ENCODE measurements at places on chromosomes 6 and 20.

GRCh38 chr20:58048096-58048702 lies 180.3 kb downstream of the ANKRD60 start:
- no peak for DNase-seq

DNA sequence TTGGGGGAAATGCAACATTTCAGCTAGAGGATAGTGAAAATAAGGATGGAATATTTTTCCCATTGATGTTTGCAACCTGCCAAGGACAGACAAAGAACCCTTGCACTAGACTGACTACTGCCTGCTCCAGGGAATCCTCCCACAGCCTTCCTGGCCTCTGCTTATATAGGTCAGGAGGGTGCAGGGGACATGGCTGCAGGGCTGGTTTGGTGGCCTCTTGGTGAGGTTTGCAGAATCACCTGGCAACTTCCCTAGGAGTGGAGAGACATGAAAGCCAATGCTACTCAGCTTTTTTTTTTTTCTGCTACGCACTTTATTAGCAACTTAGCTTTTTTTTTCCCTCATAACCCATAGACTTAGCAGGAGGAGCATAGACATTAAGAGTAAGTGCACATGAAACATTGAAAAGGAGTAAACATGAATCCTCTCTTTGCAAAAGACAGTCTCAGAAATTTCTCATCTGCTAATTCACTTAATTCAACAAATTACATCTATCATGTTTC lies 39.8 kb upstream of the CDYL start:
- no peak for DNase-seq

DNA sequence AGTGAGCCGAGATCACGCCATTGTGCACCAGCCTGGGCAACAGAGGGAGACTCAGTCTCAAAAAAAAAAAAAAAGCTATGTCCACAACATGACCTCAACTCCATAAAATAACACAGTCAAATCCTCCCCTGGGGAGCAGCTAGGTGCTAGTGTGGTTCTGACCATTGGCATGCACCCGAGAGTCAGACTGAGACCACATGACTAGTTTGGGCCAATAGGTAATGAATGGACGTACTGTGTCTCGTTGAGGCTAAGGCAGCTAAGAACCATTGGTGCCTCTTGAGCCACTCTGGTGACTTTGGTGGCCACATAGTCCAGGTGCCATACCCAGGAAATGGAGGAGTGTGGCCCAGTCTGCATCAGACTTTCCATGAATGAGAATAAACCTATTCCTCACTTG lies 40.3 kb downstream of the ATP9A start:
- no peak for DNase-seq

DNA sequence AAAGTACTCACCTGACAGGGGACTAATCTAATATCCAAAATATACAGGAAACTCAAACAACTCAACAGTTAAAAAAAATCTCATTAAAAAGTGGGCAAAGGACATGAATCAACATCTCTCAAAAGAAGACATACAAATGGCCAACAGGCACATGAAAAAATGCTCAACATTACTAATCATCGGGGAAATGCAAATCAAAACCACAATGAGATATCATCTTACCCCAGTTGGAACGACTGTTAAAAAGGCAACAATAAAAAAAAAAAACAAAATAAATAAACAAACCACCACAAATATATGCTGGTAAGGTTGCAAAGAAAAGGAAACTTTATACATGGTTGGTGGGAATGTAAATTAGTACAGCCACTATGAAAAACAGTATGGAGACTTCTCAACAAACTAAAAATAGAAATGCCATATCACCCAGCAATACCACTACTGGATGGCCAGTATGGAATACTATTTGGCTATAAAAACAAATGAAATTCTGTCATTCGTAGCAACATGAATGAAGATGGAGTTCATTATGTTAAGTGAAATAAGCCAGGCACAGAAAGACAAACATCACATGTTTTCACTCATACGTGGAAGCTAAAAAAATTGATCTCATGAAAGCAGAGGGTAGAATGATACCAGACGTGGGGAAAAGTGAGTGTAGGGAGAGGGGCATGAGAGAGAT lies 6.6 kb downstream of the SIRPB2 start:
- no peak for DNase-seq

GRCh38 chr6:134880487-134881190 lies 69.3 kb downstream of the ALDH8A1 start:
- no peak for DNase-seq

GRCh38 chr20:23021951-23022350 lies 13.2 kb upstream of the SSTR4 start:
- DNase-seq = no peak

GRCh38 chr6:70135219-70136160 lies 167.4 kb downstream of the COL9A1 start:
- DNase-seq = no peak

DNA sequence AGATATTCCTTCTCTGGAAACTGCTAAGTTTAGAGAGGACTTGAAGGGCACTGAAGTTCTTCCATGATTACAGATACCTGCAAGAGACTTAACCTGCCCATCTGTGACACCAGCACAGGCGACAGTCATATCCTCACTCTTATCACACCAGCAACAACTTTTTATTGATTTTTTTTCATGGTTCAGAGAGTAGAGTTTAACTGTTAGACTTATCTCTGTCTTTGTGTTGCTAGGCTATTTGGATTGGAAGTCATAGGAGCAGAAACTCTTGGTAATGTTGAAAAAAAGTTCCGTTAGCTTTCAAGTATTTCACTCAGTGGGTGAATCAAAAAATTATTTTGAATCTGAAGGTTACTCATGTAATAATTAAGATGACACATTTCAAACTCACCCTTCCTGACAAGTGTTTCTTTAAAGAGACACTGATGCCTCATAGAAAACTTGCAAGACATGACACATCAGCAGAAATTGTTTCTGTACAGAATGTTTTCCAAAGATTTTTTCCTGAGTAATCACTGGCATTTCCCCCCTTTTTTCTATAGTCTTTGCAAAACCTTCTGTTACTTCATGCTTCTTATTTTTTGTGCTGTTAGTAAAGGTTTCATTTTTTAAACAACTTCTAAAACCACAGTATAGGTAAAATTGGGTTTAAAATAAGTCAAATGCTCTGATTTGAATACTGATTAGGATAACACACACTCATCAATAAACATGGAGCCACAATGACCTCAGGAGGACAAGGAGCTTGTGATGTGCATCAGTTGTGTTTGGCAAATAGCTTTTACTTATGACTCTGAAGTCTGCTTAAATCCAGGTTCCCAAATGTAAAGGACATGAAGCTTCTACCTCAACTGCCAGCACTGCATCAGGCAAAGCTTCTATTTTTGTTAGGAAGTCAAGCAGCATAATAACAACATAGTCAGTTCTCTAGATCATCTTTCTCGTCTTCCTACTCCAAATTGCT lies 252.9 kb upstream of the MAN1A1 start:
- DNase-seq = no peak

DNA sequence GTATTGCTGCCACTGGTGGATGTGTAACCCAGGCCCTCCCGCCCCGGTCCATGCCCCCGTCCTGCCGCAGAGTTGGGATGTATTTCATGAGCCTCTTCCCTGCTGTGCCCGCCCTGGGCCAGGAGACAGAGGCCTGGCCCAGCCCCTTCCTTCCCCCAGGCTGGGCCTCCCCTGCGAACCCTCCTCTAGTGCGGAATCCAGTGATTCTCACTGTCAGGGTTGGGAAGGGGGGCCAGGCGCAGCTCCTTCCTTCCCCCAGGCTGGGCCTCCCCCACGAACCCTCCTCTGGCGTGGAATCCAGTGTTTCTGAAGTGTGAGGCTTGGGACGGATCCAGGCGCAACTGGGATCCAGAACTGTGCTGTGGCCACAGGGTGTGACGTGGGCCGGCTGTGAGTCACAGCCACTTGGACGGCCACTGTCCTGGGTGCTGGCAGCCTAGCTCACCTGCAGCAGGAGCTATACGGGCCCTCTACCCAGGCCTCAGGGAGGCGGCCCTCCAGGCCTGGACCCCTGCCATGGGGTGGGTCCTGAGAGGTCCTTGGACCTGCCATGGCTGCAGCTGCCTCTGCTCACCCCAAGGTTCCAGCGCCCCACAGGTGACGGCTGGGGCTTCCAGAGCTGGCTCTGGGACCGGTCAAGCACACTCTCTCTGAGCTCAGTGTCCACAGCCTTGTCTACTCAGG lies 28.3 kb downstream of the COL20A1 start:
- no peak for DNase-seq

DNA sequence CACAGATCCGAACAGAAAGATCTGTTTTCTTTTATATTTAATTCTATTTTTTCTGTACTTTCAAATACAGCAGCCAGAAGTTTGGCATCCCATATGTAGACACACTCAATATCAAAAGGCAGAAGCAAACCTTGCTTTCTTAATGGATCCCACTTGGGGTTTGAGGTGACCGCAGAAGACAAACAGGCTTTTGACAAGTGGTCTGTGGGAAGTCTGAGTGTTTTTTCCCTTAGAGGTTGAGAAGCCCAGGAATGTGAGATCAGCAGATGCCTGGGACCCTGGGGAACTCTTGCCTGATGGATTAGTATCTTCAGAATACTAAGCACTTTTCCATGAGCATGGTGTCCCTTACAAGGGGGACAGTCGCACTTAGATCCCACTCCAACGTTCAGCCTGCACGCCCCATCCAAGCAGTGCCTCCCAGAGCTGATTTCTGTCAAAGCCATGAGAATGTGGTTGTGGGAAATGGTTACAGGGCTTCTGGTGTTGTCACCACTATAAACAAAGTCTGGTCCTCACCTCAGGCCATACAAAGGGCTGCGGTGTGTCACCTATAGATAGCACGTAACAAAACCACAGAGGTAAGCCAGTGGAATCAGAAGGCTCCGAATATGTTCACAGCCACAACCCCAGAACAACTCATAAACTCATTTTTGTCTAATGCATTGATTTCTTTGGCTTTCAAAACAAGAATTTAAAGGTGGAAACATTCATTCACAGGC lies 12.7 kb downstream of the IL17F start:
- no peak for DNase-seq

DNA sequence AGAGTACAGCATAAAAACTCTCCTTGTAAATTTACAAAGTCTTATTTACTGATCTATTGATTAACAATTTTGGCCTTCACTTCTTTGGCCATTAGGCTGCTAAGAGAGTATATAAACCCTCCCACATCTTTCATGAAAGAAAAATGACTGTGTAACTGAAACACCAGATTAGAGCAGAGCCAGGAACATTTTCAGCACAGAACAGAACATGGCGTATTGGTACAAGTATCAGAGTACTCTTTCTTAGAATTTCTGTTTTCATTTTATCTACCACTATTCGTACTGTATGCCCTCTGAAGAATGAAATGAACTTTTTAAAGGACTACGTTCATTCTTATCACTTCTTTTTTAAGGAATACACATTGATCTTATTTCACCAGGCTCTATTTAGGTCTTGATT lies 550.2 kb downstream of the ADGRB3 start:
- DNase-seq = no peak

DNA sequence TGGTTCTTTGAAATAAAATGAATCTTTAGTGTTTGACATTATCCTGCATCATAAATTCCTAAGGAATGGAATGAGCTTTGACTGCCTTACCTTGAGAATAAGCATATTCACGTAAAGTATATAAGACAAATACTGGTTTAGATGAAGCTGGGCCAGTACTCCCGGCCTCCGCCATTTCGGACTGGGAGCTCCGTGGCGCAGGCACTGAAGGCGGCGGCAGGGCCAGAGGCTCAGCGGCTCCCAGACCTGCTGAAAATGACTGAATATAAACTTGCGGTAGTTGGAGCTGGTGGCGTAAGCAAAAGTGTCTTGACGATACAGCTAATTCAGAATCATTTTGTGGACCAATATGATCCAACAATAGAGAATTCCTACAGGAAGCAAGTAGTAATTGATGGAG lies 76.2 kb upstream of the FAM83B start:
- DNase-seq = no peak

DNA sequence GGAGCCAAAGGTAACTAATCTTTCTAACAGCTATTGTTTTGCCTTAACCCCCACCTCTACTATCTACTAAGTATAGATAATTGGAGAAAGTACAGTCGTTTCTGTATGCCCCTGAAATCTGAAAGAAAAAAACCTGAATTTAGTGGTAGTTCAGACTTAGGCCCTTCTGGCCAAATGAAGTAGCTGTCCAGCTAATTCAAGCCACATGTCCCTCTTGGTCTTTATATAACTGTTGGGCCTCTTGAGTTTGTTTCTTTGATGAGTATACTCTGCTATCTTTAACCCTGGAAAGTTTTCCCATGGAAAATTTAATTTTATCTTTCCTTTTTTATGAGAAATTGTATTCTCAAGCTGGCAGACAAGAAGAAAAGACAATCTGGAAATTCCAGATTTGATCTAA lies 73.0 kb upstream of the FAM8A1 start:
- no peak for DNase-seq

DNA sequence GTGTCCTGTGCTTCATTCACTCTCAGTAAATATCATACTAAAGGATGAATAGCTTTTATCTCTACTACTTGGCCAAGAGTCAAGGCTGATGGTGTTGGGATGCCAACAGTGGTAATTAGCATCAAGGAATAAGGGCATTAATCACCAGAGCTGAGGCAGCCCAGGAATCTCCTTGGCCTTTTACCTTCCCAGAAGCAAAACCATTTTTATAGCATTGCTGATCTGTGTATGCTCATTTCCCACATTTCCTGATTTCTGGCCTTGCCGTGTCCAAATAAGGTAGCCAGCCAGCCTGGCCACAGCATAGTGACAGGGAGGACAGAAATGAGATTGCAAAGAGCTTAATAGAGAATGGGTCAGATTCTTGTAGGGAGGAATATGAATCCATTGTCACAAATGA lies 76.7 kb upstream of the FOXO3 start:
- no peak for DNase-seq

DNA sequence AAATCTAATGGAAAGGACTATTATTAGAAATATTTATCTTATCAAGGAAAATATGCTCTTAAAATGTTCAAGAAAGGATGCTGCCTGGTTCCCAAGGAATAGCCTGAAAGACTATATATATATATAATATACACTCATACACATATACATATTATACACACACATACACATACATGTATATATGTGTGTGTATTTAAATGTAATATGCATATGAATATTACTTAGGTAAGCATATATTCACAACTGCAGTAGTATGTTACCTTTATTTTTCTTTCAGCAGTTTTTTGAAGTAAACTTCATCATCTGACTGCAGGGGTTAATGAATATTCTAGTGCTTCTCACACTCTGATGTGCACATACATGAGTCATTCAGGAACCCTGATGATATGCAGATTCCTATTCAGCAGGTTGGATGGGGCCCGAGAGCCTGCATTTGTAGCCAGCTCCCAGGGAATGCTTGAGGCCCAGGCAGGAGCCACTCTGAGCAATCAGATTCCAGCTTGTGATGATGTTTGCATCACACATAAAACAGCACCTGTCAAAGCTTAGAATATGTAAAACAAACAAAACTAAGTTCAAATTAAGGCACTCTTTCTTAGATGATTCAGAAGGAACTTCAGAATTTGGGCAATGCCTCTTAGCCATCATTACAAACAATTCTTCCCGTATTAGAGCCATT lies 16.1 kb downstream of the MYLK4 start:
- DNase-seq = no peak

DNA sequence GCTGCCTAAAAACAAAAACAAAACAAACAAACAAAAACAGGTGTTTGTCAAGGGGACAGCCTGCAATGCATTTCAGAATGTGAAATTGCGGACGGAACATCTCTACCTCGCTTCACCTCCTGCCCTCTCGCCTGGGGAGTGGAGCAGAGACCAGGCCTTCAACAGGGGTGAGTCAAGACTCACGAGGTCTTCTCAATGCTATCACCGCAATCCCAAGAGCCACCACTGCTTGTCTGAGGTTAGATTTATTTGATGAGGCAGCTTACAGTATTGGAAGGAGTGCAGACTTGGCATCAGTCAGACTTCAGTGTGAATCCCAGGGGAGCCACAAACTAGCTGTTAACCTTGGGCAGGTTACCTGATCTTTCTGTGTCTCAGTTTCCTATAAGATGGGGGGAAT lies 7.7 kb downstream of the GABRR1 start:
- DNase-seq = no peak

- DNase-seq = no peak
These were observed 492.4 kb downstream of the RFPL4B start for GRCh38 chr6:112839525-112839961.

All from activated CD4-positive, CD25-positive, alpha-beta regulatory T cell (primary cell).